ENCODE measurements at places on chromosomes 6 and 20.

DNA sequence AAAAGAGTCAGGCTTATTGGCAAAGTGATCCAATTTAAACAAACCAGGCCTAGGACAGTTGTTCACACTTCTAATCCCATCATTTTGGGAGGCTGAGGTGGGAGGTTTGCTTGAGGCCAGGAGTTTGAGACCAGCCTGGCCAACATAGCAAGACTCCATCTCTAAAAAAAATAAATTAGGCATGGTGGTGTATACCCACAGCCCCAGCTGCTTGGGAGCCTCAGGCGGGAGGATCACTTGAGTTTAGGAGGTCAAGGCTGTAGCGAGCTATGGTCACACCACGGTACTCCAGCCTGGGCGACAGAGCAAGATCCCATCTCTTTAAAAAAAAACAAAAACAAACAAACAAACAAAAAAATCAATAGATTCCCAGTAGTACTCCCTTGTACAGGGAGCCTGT, 86.8 kb downstream of the SASH1 start:
- no peak for DNase-seq

DNA sequence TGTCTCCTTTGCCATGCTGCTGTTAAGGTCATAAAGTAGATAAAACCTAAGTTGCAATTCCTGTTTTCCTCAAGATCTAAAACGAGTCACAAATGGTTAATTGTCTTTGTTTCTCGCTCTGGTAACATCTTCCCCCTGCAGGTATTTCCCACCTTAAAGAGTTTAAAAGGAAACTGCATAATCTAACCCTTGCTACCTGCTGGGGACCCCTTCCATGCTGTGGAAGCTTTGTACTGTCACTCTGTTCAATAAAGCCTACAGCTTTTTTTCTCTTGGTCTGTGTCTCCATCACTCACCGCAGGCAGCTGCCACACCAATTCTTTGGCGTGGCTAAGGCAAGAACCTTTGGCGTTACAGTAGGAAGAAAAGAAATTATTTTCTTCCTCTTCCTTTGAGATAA, 117.7 kb upstream of the GJE1 start:
- DNase-seq: no peak

DNA sequence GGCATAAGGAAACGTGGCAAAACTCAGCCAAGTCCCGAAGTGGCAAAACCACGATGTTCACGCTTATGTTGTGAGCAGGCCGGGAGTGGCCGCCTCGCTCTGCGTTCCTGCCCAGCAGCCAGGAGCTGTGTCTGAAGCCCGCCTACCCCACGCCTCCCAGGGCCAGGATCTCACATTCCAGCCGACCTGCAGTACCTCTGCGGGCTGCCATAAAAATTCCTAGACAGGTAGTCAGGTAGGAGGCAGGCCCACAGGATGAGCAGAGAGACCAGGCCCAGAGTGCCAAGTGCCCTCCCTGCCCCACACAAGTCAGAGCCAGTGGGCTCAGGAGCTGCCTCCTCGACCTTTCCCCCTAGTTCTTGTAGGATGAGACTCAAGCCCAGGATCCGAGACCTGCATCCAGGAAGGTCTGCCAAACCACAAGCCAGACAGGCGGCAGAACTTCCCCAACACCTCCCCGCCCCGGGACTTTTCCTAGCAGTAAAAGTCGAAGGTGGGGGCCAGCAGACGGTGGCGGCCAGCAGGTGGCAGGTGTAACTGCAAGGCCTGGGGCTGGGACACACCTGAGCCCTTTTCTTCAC, 16.7 kb downstream of the PMEPA1 start:
- no peak for DNase-seq

DNA sequence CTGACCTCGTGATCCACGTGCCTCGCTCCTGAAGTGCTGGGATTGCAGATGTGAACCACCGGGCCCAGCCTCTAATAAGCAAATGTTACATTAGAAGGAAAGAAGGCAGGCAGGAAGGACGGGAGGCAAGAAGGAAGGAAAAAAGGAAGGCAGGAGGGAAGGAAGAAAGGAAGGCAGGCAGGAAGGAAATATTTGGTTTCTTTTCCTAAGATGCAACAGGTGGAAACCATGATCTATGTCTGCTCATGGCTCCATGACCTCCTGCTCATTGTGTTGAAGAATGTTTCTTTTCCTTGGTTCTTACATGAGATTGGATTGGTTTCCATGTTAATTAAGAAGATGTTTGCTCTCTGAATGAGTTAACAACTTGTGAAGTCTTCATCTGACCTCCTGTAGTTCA, 91.8 kb upstream of the SNX9 start:
- DNase-seq: no peak

- no peak for DNase-seq
These were observed 47.9 kb downstream of the B4GALT5 start for GRCh38 chr20:49665796-49666195.

DNA sequence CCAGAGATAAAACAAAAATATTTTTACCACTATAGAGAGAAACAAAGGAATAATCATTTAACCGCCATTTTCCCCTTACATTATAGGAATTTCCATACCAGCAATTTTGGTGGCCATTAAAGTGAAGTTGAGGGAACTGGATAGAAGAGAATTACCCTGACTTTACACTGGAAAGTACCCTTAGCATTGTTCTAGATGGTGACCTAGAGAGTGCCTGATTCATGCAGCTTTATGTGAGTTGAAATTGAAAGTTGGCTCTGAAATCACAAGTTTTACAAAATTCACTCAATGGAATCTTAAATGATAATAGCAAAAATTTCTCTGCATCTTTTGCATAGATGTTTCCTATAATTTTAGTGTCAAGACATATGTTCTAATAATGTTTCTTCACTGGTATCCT, 55.7 kb upstream of the PREP start:
- no peak for DNase-seq

- DNase-seq: no peak
These were observed 2.0 kb downstream of the BACH2 start for GRCh38 chr6:90294614-90294988.

DNA sequence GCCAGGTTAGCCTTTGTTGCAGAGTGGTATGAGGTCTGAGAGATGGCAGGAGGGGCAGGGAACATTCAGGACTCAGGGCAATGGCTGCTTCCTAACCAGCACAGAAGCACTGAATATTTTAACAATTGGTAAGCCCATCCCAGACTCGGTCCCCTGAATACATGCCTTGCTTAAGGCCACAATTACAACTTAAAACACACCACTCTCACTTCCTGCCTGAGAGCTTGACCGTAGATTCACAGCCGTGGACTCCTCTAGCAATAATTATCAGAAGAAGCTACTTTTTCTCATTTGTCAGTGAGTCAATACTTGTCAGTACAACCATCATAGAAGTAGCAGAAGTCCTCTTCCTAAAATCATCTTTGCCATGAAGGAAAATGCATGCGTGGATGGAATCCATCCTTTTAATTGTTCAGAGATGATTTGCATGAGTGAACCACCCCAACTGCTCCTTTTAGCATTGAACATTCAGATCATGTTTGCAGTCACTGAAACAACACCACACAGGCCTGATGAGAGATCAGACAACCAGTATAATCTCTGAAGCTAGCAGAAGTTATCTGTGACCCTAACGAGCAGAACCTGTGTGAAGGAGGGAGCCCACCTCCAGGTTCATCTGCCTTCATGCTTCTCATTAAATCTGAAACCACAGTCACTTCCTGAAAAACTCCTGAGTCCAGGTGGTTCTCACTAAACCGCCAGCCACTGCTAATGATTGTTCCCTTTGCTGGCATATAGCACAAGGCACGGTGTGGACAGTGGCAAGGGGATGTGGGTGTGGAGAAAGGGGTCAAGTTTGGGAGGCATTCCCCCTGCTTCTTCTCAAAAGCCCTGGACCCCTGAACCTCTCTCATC, 333.9 kb upstream of the CNR1 start:
- no peak for DNase-seq

- DNase-seq: no peak
These were observed 3.0 kb upstream of the HUS1B start for GRCh38 chr6:659716-660581.

- no peak for DNase-seq
These were observed 20.1 kb upstream of the UBE2V1 start for GRCh38 chr20:50133041-50133440.
